CD8-positive, alpha-beta memory T cell (primary cell): ENCODE measurements at places on chromosomes 11 and 22.

DNA sequence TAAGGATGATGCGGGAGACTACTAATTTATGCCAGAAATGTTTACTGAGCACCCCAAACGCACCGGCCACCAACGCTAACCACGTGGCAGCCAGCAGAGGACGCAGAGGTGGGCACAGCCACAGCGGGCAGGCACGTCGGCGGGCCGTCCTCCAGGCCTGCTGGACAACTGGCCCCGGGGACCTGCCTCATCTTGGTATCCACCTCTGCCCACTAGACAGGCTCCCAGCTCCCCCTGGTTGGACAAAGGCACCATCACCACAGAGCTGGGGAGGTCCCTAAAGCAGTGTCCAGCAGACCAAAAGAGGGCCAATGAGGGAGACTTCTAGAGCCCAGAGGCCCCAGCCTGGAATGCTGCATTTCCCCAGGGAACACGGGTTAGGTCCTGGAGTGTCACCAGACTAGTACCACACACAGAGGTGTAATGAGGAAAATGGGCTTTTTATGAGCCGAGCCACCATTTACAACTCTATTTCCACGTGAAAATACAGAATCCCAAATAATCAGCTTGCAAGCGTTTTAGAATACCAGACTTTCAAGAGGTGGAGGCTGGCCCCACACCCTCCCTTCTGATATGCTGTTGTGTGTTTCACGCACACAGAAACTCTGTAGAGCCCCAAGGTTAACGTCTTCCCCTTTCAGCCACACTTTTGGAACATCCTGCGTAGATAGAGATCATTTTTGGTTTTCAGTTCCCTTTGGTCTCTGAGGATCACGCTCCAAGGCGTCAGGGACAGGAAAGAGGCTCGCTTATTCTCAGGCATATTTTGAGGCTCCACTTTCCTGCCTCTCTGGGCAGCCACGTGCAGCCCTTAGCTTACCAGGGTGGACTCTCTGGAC lies 23.7 kb upstream of the BID start:
- no peaks in the 10 kb centered on the region for H3K27me3 ChIP-seq
- no peaks in the 10 kb centered on the region for H3K36me3 ChIP-seq
- no peaks in the 10 kb centered on the region for H3K4me1 ChIP-seq
- no peak overlapping the region for H3K27ac ChIP-seq
- H3K4me3 ChIP-seq = no peak overlapping the region

GRCh38 chr11:116062490-116063171 lies 558.4 kb upstream of the CADM1 start:
- no peaks in the 10 kb centered on the region for H3K27me3 ChIP-seq
- H3K4me1 ChIP-seq = no peaks in the 10 kb centered on the region
- no peaks in the 10 kb centered on the region for H3K36me3 ChIP-seq
- no peak overlapping the region for H3K4me3 ChIP-seq
- H3K27ac ChIP-seq = no peak overlapping the region
- no peak for DNase-seq

DNA sequence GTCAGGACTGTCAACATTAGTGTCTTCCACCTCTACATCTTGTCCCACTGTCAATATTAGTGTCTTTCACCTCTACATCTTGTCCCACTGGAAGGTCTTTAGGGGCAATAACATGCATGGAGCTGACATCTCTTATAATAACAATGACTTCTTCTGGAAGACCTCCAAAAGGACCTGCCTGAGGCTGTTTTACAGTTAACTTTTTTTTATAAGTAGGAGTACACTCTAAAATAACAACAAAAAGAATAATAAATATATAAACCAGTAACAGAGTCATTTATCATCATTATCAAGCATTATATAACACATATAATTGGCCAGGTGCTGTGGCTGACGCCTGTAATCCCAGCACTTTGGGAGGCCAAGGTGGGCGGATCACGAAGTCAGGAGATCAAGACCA lies 57.5 kb downstream of the PAK1 start:
- no peaks in the 10 kb centered on the region for H3K27me3 ChIP-seq
- no peak overlapping the region for H3K4me3 ChIP-seq
- H3K4me1 ChIP-seq = peaks cover 11% of the 10 kb centered on the region
- H3K27ac ChIP-seq = no peak overlapping the region
- no peaks in the 10 kb centered on the region for H3K36me3 ChIP-seq
- DNase-seq = no peak

GRCh38 chr11:86108191-86108590 lies 39.3 kb upstream of the PICALM start:
- no peaks in the 10 kb centered on the region for H3K36me3 ChIP-seq
- DNase-seq = no peak
- H3K4me3 ChIP-seq = no peak overlapping the region
- no peaks in the 10 kb centered on the region for H3K4me1 ChIP-seq
- H3K27me3 ChIP-seq = no peaks in the 10 kb centered on the region

DNA sequence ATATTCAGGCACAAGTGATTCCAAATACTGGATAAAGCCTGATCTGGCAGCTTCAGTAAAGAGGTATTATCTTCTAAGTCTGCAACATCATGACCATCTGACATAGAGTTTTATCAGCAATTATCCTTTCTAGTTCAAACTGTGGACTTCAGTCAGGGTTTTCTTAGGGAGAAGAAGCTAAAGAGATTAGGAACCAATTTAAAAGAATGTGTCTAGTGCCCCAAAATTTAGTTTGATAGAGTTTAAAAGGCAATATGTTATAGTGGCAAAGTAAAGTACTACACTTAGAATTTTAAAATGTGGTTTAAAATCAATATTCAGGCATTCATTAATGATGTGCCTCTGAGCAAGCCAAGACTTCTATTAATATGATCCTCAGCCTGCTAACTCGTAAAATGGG lies 5.4 kb downstream of the PAK1 start:
- no peak overlapping the region for H3K27ac ChIP-seq
- H3K4me3 ChIP-seq = no peak overlapping the region
- no peak for DNase-seq
- H3K27me3 ChIP-seq = no peaks in the 10 kb centered on the region
- H3K4me1 ChIP-seq = no peaks in the 10 kb centered on the region
- no peaks in the 10 kb centered on the region for H3K36me3 ChIP-seq

- no peak for DNase-seq
- H3K36me3 ChIP-seq = no peaks in the 10 kb centered on the region
- H3K27ac ChIP-seq = peak overlapping the region; percentile 87
- H3K4me1 ChIP-seq = peaks cover 32% of the 10 kb centered on the region
- H3K27me3 ChIP-seq = no peaks in the 10 kb centered on the region
Observed at GRCh38 chr11:134223121-134223520, 646 bp downstream of the NCAPD3 start.

GRCh38 chr11:74681686-74682651 lies 49.3 kb downstream of the CHRDL2 start:
- H3K27me3 ChIP-seq = no peaks in the 10 kb centered on the region
- no peak overlapping the region for H3K4me3 ChIP-seq
- H3K27ac ChIP-seq = no peak overlapping the region
- H3K36me3 ChIP-seq = no peaks in the 10 kb centered on the region
- no peaks in the 10 kb centered on the region for H3K4me1 ChIP-seq

DNA sequence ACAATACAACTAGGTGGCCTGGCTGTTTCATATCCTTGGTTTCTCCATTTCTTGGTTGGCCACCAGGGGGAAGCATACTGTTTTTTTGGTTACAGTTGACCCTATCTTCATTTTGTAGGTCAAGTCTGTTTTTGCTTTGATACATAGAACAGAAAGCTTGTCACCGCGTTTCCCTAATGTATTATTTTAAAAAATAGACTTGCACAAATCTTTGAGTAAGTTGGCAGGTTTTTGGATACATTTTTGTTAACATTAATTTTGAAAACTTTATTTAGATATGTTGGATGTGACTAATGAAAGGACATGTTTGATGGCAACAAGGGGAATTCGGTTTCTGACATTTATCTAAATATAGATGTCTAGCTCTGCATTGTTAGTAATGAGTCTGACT lies 3.0 kb downstream of the NCR3LG1 start:
- no peaks in the 10 kb centered on the region for H3K27me3 ChIP-seq
- no peak overlapping the region for H3K4me3 ChIP-seq
- peaks cover 15% of the 10 kb centered on the region for H3K4me1 ChIP-seq
- no peak overlapping the region for H3K27ac ChIP-seq

- no peak overlapping the region for H3K27ac ChIP-seq
- H3K36me3 ChIP-seq = no peaks in the 10 kb centered on the region
- H3K4me3 ChIP-seq = no peak overlapping the region
- no peaks in the 10 kb centered on the region for H3K27me3 ChIP-seq
- DNase-seq = no peak
Observed at GRCh38 chr22:29117799-29118477, 45.1 kb downstream of the KREMEN1 start.

GRCh38 chr11:46675288-46675851 lies 25.0 kb downstream of the ARHGAP1 start:
- peaks cover 31% of the 10 kb centered on the region for H3K36me3 ChIP-seq
- H3K27me3 ChIP-seq = no peaks in the 10 kb centered on the region
- DNase-seq = no peak
- peak overlapping the region; percentile 34 for H3K27ac ChIP-seq

- no peaks in the 10 kb centered on the region for H3K36me3 ChIP-seq
- no peaks in the 10 kb centered on the region for H3K4me1 ChIP-seq
- no peak for DNase-seq
Observed at GRCh38 chr11:72762641-72763304, 10.6 kb upstream of the ARAP1 start.

DNA sequence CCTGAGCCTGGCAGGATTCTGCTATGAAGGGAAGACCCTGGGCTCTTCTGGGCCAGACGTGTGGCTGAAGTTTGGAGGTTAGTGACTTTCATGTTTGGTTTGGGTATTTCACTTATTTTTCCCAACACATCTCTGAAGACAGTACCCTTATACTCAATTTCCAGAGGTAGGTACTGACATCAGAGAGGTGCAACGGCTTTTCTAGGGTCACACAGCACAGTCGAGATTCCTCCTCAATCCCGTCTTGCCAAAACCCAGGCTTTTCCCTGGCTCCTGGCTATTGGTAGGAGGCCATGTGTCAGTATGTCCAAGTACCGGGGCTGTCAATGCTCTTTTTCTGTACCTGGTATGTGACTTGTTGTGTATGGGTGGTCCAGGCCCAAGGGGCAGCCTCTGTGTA lies 6.1 kb upstream of the PMM1 start:
- no peaks in the 10 kb centered on the region for H3K36me3 ChIP-seq
- no peaks in the 10 kb centered on the region for H3K27me3 ChIP-seq
- no peak for DNase-seq
- no peak overlapping the region for H3K4me3 ChIP-seq
- H3K4me1 ChIP-seq = no peaks in the 10 kb centered on the region

DNA sequence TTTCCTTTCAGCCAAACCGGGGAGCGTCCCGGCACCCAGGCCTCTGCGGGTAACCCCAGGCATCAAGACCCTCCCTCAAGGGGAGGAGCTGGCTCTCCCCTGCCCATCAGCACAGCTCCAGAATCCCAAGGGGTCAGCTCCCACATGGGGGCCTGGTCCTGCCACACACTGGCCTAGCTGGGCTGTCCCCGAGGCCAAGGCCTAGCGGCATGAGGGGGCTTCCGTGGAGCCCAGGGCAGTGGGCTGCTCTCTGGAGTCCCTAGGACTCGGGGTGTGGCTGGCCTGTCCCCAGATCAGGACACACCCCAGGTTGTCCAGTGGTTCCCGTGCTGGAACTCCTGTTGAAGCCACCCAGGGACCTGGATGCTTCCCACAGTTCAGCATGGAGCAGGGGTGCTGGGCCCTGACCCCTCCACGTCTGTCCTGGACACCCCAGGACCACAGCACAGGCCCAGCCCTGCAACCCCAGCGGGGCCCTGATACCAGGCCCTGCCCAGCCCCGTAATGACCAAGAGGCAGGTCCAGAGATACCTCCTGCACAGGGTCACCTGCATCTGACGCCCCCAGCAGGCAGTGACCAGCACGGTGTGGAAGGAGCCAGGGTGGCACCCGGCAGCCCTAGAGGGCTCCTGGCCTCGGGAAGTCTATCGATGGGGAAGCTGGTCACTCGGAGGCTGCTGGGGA lies 5.5 kb downstream of the HRAS start:
- no peaks in the 10 kb centered on the region for H3K27me3 ChIP-seq
- H3K36me3 ChIP-seq = no peaks in the 10 kb centered on the region
- DNase-seq = no peak
- no peak overlapping the region for H3K27ac ChIP-seq
- H3K4me3 ChIP-seq = no peak overlapping the region

DNA sequence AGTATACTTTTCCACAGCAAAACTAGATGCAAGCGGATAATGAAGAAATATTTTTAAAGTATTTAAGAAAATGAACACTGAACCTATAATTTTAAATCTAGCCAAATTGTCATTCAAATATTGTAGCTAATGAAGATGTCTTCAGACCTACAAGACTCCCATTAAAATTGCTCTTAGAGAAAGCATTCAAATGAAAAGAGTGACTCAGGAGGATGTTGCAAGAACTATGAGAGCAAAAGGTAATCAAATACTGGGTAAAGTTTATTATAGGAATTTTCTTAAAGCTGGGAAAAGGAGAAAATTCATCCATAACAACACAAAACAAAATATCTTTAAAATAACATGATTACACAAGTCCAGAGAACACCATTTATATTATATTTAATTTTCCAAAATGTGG lies 5.4 kb upstream of the POU2AF1 start:
- DNase-seq = no peak
- H3K27ac ChIP-seq = no peak overlapping the region
- H3K4me1 ChIP-seq = peaks cover 8% of the 10 kb centered on the region

GRCh38 chr11:209275-210121 lies 2.0 kb downstream of the RIC8A start:
- H3K36me3 ChIP-seq = peaks cover 65% of the 10 kb centered on the region
- no peak for DNase-seq
- H3K27ac ChIP-seq = peak overlapping the region; percentile 93
- H3K27me3 ChIP-seq = no peaks in the 10 kb centered on the region
- peaks cover 37% of the 10 kb centered on the region for H3K4me1 ChIP-seq

- H3K36me3 ChIP-seq = no peaks in the 10 kb centered on the region
- DNase-seq = no peak
- H3K4me3 ChIP-seq = peak overlapping the region; percentile 60
- H3K4me1 ChIP-seq = peaks cover 9% of the 10 kb centered on the region
- no peaks in the 10 kb centered on the region for H3K27me3 ChIP-seq
Observed at GRCh38 chr11:569158-569885, 6.9 kb upstream of the PHRF1 start.

DNA sequence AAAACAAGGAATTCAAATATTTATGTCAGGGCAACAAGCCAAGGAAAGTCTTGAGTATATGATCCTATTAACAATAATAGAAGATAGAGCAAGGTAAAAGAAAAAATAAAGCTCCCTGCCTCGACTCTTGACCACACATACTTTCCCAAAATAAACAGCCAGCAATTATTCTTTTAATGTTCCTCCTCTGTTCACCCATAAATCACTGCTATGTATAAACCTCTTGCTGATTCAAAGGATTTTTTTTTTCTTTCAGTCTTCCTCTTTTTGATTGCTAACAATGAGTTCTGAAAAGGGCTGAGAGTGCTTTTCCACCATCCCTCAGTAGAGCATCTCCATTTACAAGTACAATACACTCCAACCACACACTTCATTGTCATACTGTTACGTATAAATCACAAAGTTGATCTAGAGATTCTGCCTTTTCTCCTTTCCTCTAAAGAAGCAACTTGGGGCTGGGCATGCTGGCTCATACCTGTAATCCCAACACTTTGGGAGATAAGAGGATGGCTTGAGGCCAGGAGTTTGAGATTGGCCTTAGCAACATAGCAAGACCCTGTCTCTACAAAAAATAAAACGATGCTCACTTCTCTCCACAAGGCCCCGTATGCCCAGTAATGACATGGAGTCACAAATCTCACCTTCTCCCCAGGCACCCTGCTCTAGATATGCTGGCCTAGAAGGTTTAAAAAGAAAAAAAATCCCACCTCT lies 24.0 kb downstream of the RAB30 start:
- no peak overlapping the region for H3K27ac ChIP-seq
- H3K27me3 ChIP-seq = no peaks in the 10 kb centered on the region
- H3K4me1 ChIP-seq = no peaks in the 10 kb centered on the region
- H3K36me3 ChIP-seq = no peaks in the 10 kb centered on the region

GRCh38 chr11:129323896-129324502 lies 51.6 kb upstream of the BARX2 start:
- DNase-seq = no peak
- no peaks in the 10 kb centered on the region for H3K36me3 ChIP-seq
- no peak overlapping the region for H3K27ac ChIP-seq
